ENCODE measurements at places on chromosomes 5 and 9.

- DNase-seq = no peak
Measured at GRCh38 chr9:35856206-35856605, 14.0 kb downstream of the OR13J1 start.

DNA sequence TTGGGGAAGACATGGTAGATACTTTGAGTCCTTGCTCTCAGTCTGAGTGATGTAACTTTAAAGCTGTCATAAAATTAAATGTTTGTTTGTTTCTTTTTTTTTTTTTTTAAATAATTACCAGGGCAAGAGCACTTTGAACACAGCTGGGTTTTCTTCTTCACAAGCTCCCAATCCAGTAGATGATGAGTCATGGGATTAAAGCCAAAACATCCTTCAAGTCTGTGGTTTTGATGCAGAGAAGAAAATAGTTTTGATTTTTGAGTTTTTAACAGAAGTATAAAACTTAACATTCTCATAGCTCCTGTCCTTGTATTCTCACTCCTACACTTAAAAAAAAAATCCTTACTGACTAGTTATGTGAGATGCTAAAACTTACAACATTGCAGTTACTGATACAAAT is 34.8 kb upstream of the IL31RA start:
- DNase-seq = no peak

- no peak for DNase-seq
Measured at GRCh38 chr9:125634040-125634717, 72.8 kb downstream of the MAPKAP1 start.

GRCh38 chr5:179427032-179427675 is 81.9 kb upstream of the ADAMTS2 start:
- no peak for DNase-seq

GRCh38 chr5:95590880-95591279 is 29.0 kb upstream of the GPR150 start:
- no peak for DNase-seq

- no peak for DNase-seq
Measured at GRCh38 chr9:29928072-29928471, 2354.8 kb upstream of the C9orf72 start.

- DNase-seq = no peak
Measured at GRCh38 chr5:14502294-14502690, 79.3 kb upstream of the OTULINL start.

GRCh38 chr5:179795049-179795862 is 1.5 kb downstream of the LTC4S start:
- no peak for DNase-seq

GRCh38 chr9:928363-929042 is 48.0 kb upstream of the DMRT3 start:
- DNase-seq = no peak

DNA sequence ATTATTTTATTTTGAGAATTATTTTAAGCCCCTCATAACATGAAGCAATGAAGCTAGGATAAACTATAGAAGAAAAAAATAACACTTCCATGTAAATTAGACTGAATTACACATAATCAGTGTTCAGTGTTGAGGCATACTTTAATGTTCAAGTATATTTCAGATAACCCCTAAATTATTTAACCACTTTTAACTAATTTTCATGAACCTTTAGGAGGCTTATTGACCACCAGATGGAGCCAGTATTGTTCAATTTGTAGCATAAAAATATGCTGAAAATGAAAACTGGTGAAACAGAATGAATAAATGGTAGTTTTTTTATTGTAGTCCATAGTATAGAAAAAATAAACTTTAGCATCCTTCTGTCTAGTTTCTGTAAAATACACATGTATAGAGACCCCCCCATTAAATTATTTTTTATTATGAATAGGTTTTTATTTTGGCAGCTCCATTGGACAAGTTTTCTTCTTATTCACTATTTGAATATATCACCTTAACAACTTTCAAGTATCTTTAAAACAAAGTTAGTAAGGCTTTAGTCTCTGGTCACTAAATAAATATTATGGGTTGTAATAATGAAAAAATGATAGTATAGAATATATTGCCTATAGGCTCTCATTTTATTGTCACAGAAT is 190.1 kb downstream of the CWC27 start:
- DNase-seq = no peak

DNA sequence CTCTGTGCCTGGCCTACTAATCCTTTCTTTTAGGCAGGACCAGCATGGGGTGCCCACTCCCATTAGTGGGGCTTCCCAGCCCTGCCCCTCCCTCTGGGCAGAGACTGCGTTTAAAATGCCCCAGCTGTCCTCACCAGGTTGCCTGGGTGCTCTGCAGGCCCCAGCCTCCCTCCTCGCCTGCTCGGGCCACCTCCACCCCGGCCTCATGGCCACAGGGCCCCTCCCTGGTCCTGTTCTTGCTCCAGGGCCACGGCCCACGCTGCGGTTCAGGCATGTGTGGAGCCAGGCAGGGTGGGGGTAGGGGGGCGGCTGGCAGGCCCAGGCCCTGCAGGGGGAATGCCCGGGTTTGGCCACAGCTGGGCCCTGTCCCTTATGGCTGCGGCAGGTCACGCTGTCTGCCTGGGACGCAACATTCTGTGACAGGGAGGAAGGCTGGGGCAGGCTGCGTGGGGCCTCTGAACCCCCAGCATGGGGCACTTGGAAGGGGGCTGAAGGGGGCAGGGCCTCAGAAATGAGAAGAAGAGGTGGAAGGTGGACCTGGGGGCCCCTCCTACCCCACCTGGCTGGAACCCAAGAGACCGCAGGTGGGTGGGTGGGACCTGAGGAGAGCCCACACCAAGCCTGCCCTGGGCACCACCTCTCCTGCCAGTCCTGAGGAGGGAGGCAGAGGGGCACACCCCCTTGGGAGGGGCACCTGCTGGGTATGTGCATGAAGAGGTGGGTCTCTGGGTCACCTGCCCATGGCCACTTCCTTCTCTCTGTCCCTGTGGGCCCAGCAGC is at the start of gene LCN12:
Gene LCN12 (plus strand): TSS at position 733 of the 780 bp plus-strand sequence. CDS start 55 bp downstream, outside the sequence.
- DNase-seq = no peak

GRCh38 chr5:33688526-33688925 is 203.3 kb downstream of the ADAMTS12 start:
- DNase-seq = no peak

DNA sequence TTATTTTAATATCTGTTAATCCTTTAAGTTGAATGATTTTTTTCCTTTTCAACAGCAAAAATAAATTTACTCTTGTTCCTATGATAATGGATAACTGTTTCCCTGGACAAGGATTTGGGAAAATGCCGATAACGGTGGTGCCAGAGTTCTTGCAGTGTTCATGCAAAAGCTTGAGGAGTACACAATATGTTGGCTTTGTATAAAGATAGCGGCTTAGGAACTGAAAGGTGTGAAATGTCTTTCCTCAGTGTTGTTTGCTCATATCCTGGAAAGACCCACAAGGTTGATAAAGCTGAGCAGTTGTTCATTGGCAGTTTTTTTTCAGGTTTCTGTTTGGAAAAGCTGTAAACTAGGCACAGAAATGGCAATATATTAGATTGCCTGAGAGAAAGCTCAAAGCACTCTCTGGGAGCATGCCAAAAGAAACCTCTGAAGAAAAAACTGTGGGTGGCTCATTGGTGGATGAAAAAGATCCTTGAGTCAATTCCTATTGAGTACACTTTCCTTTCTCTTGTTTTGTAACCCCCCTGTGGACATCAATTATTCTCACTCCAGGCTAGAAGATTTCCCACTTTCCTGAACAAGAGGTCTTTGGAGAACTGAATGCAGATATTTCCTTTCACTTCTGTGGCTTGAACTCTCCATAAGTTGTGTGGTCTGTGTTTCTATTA is 117.2 kb upstream of the RGMB start:
- DNase-seq = no peak

- DNase-seq = no peak
Measured at GRCh38 chr9:81083854-81084512, 605.4 kb downstream of the TLE1 start.

DNA sequence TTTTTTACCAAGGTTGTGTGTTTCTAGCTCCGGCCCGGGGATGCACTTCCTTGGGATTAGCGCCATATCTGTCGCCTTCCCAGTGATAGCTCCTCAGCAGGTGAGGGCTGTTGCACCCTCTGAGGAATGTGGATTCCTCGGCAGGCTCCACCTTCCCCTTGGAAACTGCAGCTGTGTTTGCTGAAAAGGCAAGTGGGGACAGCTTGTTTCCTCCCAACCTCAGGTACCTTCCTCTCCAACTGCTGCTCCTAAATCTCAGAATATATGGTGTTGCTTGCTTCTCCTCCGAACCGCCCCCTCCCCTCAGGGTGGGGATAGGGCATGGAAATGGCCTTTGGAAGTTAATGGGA is 1.3 kb downstream of the SLC1A1 start:
- no peak for DNase-seq

- DNase-seq = no peak
Measured at GRCh38 chr9:126501383-126502331, 112.1 kb upstream of the LMX1B start.

DNA sequence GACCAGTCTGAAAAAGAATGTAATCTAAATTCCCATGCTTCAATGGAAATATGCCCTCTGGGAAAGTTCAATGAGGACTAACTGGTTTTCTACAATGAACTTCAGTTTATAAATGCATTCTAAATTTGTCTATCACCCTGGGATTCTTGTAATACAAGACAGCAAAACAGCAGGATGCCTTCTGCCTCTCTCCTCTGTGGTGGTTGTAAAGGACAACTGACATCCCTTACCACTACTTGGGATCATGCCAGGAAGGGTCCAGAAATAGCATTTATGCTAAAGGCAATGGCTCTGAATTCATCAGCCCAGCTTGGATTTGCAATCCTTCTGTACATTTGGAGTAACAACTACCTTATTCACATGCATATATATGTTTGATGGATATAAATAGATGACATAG is 97.3 kb upstream of the ADAMTS16 start:
- DNase-seq = no peak

DNA sequence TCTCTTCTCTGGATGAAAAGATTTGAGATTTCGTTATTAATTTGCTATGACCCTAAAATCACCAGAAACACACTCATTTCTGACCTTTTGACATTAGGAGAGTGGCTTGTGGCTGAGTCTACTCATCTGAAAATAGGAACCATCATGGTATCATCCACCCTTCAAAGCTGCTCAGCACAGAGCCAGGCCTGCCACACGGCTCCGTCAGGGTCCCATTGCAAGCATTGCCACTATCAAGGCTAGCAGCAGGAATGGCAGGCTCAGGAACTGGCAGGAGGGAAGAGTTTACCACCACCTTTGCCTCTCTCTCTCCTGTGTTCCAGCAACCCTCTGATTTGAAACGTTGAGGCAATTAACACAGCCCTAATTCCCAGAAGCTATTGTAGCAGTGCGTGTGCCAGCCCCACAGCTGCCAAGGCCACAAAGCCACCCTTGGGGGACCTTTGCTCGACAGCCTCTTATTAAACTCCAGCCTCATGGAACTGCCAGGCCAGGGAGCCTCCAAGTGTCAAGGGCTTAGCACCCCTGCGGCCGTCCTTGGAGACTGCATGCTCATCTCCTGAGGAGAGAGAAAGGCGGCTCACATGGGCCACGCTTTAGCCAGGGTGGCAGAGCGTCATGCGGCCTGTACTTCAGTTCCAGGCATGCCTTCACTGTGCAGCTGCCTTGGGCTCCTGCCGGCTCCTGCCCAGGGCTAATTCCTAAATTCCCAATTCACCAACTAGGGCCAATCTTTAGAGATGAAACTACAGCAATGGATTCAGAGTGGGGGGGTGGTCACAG is 145.9 kb downstream of the ROR2 start:
- DNase-seq = no peak

DNA sequence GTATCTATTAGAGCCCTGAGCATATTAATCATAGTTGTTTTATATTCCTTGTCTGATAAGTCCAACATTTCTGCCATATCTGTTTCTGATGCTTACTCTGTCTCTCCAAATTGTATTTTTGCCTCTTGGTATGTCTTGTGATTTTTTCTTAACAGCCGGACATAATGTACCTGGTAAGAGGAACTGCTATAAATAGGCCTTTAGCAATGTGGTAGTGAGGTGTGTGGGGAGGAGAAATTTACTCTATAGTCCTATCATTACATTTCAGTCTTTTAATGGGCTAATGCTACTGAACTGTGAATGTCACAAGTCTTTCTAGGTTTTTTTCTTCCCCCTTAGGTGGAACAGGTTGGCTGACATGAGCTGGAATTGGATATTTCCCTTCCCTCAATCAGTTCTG is 176.1 kb upstream of the FGF10 start:
- DNase-seq = no peak

GRCh38 chr5:52825826-52826225 is 38.1 kb downstream of the ITGA1 start:
- DNase-seq = no peak

GRCh38 chr9:130895481-130896232 is 955 bp downstream of the QRFP start:
- DNase-seq = no peak

DNA sequence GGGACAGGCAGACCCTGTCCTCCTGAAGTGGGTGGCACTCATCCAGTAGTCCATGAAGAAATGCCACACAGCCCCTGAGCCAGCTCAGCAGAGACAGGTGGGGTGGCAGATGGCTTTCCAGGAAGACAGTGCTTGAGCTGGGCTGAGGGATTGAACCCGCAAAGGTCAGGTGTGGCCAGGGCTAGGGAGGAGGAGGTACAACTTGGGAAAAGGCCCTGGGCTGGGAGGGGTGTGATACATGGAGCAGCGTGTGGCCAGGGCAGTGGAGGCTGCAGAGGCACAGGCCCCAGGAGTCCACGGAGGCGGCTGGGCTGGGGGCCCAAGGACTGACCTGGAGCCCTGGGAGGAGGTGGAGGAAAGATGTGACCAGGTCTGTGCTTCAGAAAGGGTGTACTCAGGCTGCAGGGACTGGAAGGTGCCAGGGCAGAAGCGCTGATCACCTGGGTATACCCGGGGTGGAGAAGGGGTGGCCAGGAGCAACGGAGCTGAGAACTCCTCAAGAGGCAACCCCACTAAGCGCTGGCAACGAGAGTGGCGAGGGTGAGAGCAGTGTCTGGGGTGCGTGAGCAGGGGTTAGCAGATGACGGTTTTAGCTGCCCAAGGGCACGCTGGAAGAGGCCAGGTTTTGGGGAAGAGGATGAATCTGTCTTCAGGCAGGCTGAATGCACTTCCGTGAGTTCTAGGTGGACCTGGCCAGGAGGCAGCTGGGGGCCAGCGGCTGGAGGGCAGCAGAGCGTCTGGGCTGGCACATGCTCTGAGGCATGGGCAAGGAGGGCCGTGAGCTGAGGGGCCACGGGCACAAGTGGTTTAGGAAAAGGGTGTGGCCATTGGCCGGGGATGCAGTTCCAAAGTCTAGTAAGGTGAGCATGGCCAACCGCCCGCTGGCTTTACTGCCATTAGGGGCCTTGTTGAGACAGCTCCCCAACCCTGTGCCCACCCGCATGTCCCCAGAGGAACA is 3.9 kb upstream of the RABL6 start:
- no peak for DNase-seq

DNA sequence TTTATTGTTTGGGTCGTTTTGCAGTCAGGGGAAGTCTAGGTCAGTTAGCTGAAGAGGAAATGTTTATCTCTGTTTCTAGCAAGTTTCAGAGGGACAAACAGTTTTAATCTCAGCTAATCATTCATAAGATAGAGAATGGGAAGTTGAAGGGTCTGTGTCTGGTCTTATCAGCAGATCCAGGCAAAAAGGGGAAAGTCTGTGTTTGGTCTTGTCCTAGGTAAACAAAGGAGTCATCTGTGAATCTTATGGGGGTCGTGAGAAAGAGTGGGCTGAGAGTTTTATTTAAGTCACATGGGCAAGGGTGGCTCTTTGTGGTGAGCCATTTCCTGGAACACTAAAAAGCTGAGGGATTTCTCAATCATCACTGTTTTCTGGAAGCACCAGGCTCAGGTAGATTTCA is 5.6 kb upstream of the SNCAIP start:
- DNase-seq = no peak

- DNase-seq = no peak
Measured at GRCh38 chr9:82757924-82758323, 305.0 kb downstream of the RASEF start.

Measured in CD4-positive, alpha-beta T cell treated with Interleukin-4 for 1 hour (primary cell).